Activated CD4-positive, CD25-positive, alpha-beta regulatory T cell (primary cell): ENCODE measurements at places on chromosomes 16 and 17.

DNA sequence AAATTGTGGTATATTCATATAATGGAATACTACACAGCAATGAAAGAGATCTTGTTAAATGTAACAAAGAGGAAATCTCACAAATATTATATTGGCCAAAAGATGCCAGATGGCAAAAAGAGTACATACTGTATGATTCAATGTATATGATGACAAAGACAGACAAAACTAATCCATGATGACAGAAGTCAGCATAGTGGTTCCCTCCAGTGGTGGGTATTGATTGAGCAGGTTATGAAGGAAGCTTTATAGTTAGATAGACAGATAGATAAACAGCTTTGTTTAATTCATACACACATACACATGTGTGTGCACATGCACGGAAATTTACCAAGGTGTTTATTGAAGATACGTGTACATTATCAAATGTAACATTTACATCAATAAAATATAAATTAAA, 74.4 kb upstream of the SMIM36 start:
- no peak for DNase-seq

DNA sequence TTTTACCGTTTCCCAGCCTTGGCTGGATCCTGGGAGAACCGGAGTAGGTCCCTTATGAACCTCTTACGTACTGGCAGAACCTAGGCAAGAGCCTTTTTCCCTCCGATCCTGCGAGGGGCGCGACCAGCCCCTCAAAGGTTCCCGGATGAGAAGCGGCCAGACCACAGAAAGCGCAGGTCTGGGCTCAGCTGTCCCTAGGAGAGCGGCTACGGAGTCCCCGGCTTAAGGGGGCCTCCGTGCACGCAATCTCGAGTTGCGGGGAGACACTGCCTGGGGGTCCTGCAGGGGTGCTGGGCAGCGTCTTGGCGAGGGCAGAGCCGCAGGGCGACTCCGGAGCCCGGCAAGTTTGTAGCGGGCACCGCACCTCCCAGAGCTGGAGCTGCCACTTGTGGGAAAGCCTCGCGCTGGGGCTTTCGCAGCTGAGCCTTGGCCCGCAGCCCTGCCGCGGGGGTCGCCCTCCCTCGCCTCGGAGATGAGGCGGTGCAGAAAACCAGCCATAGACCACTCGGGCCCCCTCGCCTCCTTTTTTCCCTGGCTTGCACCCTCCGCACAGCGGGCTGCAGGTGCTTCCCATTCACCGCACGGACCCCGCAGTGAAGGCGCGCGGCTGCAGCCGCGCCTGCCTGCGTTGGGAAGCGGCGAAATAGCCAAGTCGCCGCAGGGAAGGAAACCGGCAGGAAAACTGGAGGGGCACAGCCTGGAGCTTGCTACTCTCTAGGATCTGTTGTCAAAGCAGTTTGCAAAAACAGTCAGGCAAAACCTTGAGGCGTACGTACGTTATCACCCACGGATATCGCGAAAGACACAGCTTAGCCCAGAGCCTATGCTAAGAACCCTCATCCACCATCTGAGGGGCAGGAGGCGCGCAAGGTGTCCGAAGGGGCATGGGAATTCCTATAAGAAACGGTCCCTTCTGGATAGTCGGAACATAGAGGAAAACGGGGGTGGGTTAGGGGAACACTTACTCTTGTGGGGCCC, 834 bp downstream of the CDH8 start:
- DNase-seq: no peak

DNA sequence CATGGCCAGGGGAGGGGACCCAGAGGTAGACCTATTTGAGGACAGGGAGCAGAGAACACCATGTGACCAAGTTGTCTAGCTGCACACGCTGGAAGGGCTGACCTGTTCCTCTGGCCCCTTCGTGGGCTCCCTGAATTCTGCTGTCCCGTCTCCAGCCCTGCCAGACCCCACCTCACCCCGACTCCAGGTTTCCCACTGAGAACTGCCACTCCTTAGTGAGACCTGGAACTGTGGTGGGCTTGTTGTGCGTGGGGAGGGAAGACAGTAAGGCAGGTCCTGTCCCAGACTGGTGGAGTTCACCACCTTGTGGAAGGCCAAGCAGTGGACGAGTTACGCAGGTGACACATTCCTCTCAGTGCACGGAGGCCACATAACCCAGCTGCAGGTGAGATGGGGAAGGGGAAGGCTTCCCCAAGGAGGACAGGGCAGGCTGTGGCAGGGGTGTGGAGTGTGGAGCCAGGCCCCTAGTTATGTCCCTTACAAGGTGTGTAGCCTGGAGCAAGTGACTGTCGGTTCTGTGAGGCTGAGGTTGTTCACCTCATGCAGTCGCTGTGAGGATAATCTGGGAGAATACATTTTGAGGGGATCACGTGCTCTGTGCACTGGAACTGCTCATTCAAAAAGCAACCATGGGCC, 54.7 kb downstream of the USP22 start:
- DNase-seq: no peak

GRCh38 chr17:9242497-9242881, 221.2 kb downstream of the NTN1 start:
- no peak for DNase-seq

DNA sequence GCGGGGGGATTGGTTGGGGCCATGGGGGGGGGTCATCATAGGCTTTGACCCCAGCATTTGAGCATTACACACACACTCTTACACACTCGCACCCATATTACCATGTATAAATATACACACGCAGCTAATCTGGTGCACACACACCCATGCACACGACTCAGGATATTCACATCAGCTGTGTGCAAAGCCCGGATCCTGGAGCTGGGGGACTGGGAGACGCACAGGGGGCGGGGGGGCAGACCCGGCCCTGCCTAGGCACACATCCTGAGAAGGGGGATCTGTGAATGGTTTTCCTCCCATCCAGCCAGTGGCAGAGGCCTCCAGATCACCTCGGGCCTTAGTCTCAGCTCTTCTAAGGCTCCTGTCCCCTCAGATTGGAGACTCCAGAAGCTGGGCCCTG, 5.6 kb downstream of the ASGR2 start:
- DNase-seq: no peak

DNA sequence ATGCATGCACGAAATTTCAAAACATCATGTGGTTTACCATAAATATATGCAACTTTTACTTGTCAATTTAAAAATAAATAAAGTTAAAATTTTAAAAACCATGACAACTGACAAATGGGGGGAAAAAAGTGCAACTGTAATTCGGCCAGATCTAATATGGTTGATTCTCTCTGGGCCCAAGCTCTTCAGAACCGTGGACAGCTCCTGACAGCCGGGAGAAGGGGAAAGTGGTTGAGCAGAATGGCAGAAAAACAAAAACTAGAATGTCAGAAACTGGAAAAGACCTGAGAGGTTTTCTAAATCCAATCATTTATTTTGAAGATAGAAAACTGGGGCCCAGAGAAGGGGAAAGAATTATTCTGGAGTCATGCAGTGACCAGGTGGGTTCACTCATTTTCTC, 126.6 kb downstream of the TMEM132E start:
- no peak for DNase-seq

DNA sequence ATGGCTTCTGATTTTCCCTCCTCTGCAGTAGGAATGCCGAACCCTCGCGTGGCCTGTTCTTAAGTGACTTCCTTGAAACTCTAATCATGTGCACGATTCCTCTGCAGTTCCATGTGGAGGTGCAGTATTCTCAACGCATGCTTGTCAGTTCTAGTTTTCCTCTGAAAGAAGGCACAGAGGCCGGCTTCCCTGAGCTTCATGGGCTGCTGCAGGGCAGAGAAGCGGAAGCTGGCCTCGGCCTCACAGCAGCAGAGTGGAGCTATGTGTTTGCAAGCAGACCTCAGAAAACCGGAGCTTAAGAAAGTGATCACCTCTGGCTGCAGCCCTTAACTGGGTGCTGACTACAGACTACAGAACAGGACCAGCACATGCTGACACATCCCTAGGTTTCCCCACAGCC, 500.7 kb downstream of the GRIN2A start:
- no peak for DNase-seq

DNA sequence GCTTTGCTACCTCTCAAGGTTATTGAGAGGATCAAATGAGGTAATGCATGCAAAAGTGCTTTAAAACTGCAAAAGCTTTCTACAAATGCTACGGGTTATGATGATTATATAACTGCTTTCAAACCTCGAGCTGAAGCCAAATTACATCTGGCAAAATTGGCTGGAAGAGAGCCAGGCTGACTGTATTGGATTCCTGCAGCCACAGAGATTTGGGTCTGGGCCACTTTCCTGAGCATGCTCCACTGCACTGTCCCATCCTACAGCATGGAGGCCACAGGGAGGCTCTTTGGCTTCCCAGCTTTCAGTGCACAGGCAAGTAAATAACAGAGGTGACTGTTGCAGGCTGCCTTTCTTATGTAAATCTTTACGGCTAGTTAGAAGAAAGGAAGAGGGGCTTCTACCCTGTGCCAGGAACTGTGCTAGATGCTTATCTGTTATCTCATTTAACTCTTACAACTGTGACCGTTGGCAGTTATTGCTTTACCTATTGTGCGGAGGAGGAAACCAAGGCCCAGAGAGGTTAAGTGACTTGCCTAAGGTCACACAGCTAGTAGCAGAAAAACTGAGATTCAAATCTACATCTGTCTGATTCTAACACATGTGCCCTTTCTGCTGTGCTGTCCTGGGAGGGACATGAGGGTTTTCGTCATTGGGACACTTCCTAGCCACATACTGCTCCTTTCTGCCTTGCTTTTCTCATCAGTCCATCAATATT, 121.8 kb downstream of the SPACA3 start:
- DNase-seq: no peak

DNA sequence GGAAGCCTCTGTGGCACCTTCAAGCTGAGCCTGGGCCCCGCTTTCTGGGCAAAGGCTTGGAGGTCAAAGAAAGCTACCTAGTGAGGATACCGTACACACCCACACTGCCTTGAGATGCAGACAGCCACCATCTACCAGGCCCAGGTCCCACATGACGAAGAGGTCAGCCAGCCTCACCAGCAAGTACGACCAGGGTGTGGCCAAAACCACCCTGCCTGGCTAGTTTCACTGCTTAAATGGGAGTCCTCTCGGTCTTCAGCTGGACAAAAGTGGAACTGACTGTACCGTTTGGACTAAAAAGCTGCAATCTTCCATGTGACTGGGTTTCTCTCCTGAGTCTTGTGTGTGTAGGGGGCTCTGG, 21.6 kb downstream of the VASN start:
- DNase-seq: no peak

- no peak for DNase-seq
Observed at GRCh38 chr17:1766382-1767135, 4.7 kb downstream of the SERPINF1 start.

DNA sequence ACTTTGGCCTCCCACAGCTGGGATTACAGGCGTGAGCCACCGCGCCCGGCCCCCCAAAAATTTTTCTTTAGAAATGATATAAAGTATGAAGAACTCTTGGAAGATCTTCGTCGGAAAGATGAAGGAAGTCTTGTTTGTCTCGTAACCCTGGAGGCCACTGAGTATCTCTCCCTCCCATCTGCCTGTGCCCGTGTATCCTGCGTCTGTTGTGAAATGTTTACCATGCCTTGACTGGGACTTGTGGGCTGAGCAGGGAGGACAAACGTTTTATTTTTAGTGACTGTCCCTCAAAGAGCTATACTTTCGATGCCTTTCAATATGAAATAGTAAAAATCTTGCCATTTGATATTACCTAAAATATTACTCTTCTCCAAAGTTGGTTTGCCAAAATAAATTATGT, 121.2 kb downstream of the RPTOR start:
- no peak for DNase-seq

DNA sequence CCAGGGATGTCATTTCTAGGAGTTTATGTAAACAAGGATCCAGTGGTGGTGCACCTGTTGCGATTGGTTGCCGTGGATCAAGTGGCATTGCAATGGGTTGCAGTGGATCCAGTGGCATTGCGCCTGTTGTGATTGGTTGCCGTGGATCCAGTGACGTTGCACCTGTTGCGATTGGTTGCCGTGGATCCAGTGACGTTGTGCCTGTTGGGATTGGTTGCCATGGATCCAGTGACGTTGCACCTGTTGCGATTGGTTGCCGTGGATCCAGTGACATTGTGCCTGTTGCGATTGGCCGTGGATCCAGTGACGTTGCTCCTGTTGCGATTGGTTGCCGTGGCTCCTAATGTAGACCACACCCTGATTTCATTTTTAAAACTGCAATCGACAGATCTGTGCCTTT, 56.2 kb upstream of the CRISPLD2 start:
- no peak for DNase-seq

DNA sequence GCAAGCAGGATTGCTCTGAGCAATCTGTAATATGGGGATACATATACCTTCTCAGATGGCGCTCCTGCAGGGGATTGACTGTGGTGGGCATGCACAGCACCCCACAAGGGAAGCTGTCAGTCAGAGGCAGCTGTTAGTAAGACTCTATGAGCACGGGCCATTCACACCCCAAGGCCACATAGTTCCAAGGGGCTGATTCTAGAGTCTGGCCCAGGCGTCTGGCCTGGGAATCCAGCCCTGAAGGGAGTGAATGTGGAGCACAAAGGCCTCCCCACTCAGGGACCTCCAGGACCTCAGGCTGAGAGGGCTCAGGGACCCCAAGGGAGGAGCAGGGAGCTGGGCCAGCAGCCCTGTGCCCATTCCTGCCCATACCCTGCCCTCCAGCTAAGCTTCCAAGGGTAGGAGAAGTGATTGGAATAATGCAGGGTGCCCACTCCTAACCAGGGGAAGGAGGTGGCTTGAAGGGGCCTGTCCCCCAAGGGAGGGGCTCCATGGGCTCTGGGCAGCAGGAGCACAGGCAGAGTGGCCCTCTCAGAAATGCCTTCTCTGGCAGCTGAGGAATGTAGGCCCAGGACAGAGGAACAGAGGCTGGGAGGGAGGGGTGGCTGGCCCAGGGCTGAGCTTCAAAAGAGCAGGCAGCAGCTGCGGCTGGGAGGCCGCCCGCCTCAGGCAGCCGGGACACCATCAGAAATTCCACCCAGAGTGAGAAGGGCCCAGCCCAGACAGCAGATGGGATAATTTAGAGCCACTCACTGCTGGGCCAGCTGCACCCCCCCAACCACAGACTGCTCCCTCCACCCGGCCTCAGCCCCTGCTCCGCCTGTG, 48.9 kb upstream of the MRPS23 start:
- DNase-seq: no peak
